BJ (cell line): ENCODE measurements at places on chromosomes 7 and 10.

GRCh38 chr7:109834851-109835250 lies 1256.1 kb upstream of the LRRN3 start:
- no peak for DNase-seq

GRCh38 chr10:71952745-71953144 lies 11.4 kb upstream of the CHST3 start:
- no peak for DNase-seq

- no peak for DNase-seq
These were observed 19.3 kb downstream of the TCAF1 start for GRCh38 chr7:143882604-143883078.

GRCh38 chr10:1641402-1641801 lies 95.9 kb downstream of the ADARB2 start:
- DNase-seq, result no peak

DNA sequence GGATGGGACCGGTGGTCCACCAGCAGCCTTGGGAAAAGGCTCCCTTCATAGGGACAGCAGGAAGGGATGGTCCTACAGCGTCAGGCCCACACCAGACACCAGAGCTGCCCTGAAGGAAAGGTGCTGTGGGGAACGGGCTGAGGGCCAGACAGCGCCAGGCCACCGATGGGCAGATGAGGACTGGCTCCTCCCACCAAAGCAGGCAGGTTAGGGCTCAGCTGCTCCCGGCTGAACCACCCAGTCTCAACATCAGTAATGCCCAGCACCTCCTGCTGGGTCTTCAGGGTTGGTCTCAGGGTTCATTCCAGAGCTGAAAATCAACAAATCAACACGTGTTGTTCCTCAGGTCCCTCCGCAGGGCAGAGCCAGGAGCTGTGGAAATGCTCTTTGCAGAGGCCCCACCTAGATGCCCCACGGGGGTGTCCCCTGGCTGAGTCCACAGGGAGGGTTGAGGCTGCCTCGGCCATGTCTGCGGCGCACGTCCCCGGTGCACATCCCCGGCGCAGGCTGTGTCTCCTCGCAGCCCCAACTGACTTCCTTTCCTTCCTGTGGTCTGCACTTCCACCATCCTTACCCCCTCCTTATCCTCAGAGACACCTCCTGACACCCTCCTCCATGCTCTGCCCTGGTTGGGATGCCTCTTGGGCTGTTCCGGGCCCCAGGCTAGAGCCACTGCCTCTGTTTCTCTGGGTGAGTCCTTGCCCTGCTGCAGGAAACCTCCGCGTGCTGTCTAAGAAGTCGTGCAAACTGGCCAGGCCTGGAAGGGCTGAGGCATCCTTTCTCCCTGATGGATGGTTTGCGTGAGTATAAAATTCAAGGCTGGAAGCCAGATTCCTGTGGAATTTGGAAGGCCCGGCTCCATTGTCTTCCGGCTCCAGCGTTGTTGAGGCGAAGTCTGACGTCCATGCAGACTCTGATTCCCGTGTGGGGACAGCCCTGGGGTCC lies 32.8 kb upstream of the CFAP46 start:
- DNase-seq, result no peak

DNA sequence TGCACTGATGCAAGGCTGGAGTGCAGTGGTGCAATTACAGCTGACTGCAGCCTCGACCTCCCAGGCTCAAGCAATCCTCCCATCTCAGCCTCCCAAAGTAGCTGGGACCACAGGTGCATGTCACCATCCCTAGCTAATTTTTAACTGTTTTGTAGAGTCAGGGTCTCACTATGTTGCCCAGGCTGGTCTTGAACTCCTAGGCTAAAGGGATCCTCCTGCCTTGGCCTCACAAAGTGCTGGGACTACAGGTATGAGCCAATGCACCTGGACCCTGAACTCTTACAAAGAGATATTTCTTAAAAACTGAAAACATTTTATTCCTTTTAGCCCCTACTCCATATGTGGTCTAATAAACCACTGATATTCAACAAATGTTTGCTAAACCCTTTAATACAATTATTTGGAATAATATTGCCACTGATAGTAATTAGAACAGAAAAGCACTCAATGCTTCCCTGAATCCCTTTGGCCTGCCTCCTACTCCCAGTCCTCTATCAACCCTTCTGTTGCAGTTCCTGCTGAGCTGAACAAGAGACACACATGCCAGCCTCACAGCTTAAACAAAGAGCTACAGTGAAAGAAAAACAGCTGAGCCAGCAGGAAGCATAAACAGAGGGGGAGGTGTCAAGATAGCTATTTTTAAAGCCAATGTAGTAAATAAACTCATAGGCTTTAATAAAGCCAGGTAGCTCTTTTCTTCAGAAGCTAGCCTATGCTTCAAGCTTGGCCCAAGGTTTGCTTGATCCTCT lies 7.0 kb upstream of the GNAI1 start:
- no peak for DNase-seq

DNA sequence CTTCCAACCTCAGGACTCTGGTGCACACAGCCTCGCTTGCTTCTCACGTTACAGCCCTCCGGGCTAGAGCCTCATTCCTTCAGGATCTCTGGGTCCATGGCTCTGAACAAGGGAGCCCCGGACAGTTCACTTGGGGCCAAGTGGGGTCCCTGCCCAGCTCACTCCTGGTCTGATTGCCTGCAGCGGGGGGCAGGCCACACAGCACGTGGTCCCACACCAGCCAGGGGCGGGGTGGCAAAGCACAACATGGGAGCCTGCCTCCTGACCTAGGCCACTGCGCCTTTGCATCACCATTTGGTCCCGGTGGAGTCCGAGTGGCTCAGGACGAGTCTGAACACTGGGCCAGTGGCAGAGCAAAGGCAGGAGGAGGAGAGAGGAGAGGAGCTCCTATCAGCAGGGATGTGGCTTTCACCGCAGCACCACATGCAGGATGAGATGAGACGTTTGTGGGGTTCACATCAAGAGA lies 13.4 kb upstream of the CRYGN start:
- DNase-seq, result no peak

DNA sequence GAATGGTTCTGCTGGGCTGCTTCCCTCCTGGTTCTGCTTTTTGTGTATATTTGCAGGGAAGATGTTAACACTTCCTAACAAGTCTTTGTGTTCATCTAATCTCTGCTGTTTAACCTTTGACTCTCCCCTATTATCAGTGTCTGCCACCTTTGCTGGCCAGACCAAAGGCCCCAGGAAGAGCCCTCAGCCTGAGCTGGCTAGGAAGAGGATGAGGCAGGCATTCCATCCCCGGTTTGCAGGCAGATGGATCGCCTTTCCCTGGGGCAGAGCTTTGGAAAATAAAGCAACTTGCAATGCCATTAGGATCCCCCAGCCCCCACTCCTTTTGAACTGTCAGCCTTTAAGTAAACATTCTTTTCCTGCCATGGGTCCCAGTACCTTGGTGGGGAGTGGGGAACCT lies 19.0 kb downstream of the DPCD start:
- DNase-seq, result no peak

- DNase-seq, result no peak
These were observed 390.1 kb downstream of the GATA3 start for GRCh38 chr10:8444630-8445029.

GRCh38 chr10:74983383-74983782 lies 128.1 kb upstream of the SAMD8 start:
- DNase-seq, result no peak

GRCh38 chr7:116211913-116212596 lies 1.7 kb downstream of the TES start:
- DNase-seq, result no peak

DNA sequence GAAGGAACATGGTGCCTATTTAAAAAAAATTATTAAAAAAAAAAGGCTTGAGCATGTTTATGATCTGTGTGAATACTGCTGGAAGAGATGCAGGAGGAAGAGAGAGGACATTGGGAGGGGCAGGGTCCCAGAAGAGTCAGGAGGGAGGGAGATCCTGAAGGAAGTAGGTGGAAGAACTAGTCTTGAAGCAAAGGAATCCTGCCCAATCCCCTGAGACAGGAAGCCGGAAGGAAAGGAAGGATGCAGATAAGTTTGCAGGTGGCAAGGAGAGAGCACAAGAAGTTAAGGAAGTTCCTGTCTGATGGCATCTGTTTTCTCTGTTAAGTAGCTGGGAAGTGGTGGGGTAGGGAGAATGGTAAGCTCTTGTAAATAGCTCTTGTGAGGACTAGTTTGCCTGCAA lies 318.5 kb downstream of the DOCK4 start:
- no peak for DNase-seq

DNA sequence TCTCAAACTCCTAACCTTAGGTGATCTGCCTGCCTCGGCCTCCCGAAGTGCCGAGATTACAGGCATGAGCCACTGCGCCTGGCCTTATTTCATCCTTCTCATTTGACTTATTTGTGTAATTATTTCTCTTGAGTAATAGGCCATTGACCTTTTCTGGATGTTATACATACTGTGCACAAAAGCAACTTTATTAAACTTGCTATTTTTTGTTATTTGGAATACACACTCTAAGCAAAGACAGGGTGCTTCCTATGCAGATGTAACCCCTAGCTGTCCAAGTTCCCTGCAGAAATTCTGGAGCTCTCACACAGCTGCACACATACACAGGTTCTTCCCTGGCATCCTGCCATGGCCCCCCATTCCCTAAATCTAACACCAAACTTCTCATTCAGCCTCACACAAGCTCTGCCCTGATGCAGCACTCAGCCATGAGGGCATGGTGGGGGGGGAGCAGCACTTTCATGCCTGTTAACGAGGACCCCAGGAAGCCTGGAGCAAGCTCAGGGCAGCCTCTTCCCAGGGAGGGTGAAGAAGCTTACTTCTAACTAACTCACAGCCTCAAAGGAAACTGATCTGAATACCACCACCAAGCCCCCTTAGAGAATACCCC lies 33.2 kb downstream of the SH3PXD2A start:
- DNase-seq, result no peak

- DNase-seq, result no peak
These were observed 91.8 kb downstream of the PTPRN2 start for GRCh38 chr7:158495786-158496185.

DNA sequence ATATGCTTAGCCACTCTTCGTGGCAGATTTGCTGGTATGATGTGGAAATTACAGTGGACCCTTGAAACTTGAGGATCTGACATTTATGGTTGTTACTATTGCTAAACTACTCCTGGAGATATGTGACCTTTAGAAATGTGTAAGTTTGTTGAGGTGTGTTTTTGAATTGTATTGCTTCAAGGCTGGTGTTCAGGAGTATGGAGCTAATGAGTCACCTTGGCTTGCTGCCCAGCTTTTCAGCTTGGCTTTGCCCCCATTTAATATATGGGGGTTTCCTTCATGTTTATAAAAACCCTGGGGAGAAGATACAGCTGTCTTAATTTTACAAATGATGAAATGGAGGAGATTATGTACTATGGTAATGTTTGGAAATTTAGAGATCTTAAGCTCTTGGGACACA lies 11.6 kb downstream of the HBP1 start:
- no peak for DNase-seq

- DNase-seq, result no peak
These were observed 13.4 kb downstream of the ELMO1 start for GRCh38 chr7:37435156-37435855.

- no peak for DNase-seq
These were observed 67.9 kb upstream of the ANKRD1 start for GRCh38 chr10:90988802-90989201.

DNA sequence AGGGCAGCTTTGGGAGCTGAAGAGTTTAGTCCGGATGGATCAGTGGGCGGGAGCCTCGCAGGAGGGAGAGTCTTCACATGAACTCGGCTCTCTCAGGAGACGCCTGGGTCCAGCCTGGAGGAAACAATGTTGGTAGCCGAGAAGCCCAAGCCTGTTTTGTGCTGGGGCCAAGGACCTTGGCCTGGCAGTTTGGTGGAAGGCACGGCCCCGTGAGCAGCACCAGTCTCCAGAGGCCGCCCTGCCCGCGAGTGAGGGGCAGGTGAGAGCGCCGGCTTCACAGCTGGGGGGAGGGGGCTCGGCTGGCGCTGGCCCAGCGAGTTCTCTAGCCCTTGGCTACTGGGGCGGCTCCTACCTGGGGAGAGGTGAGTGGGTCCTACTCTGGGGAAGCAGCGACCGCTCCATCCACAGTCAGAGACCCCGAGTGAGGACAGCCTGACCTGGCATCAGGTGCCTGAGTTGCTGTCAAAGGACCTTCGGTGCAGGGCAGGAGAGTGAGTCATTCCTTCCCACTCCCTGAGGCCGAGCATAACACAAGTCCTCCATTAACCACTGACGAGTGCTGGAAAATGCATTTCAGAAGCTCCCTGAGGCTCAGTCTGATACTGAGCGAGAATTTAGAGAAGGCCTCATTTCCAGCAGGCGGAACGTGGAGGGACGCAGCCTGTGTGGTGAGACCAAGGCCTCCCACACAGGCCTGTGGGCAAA lies 89.3 kb upstream of the DIP2C start:
- no peak for DNase-seq

GRCh38 chr7:33677556-33677955 lies 227.8 kb upstream of the BMPER start:
- no peak for DNase-seq

DNA sequence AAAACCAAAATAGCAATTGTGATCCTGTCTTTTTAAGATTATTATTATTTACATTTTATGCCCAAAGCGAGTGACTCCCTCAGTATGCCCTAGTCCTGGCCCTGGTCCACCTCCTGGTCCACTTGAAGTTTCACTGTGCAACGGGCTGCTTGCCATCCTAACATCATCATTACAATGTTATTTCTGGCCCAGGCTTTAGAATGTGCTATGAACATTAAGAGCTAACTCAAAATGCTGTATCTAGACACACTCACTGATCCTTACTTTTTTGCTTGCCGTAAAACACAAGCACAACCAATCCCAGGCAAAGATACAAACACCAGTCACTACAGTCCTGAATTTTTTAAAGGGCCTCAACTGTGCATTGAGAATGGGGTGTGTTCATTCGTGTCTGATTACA lies 38.4 kb downstream of the RHOBTB1 start:
- DNase-seq, result no peak

GRCh38 chr10:99399664-99400063 lies 30.8 kb downstream of the GOT1 start:
- no peak for DNase-seq

DNA sequence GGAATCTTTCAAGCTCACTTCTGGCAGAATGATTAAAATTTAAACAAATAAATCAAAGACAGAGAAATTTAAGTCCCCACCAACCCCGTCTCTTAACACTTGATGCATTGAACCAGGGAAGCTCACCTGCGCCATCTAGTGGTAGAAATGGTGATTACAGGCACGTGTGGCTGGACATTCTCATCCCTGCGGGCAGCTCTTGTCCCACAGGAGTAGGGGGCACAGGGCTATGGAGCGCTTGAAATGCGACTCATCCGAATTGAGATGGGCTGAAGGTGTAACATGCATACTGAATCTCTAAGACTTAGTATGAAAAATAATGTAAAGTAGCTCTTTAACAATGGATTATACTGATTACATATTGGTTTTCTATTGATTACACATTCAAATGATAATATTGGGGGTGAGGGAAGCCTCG lies 24.8 kb upstream of the SLIT1 start:
- DNase-seq, result no peak

GRCh38 chr10:75654171-75654771 lies 222.8 kb downstream of the LRMDA start:
- no peak for DNase-seq
